ENCODE measurements at places on chromosomes 4 and X.

DNA sequence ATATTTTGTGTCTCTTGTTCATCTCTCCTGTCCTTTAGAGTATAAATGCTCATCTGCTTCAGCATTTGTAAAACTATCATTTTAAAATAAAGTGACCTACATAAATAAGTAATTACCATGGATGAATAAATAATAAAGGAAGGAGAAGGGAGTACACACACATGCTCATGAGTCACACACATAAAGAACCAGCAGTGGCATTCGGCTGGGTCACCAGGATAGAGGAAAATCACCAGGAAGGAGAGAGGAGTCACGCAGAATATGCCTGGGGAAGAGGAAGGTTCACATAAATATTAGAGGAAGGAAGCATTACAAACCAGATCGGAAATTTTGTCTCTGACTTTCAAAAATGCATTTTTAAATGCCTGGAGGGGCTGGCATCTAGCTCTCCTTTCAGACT is 38.5 kb upstream of the MED14 start:
- peak; percentile 83 for DNase-seq

- DNase-seq: no peak
Measured at GRCh38 chrX:112521676-112522075, 158.1 kb downstream of the LHFPL1 start.

DNA sequence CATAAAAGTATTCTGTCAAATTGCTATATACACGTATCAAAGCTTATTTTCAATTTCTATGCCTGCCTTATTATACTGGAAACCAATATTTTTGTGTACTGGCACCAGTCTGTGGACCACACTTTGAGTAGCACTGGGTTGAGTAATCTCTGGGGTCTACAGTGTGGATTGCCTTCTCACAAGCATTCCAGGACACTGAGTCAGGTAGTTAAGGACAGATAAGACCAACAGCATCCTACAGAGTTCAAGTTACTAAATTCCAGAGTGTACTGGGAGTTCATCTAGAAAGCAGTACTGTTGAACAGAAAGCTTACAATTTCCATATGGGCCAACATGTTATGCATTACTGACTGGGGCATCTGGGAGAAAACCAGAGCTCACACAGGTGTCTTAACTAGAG is 61.8 kb downstream of the VMA21 start:
- no peak for DNase-seq

DNA sequence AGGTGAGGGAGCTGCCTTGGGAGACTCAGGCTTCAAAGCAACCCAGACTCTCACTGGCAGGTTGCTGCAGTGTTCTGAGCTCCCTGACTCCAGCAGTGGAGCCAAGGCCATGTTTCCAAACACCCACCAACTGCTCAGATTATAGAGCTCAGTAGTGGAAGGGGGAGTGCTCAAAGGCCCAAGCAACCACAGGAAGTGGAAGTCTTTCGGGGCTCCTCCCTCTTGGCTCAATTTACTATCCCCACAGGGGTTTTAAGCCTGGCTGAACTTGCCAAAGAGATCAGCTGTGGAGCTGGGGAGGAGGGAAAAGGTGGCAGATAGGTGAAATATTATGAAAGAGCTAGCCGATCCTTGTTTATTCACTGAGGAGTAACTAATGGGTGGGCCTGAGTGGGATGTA is 82.5 kb downstream of the HPRT1 start:
- peak; percentile 79 for DNase-seq

DNA sequence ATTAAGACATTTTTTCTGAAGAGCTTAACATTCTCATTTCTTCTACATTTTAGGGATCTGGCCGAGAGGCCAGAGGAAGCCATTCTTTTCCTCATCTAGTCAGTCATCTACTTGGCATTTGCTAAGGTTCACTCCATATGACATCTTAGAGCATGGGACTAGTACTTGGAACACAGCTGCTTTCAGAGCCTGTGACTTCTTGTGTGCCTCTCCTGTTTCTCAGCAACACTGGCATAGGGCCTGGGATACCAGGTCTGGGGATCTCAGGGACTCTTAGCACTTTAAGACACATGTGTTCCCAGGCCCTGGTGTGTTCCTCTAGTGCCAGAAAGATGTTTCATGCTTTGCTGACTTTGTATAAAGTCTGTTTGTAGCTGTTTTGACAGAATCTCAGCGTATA is 7.3 kb downstream of the PLP1 start:
- no peak for DNase-seq

DNA sequence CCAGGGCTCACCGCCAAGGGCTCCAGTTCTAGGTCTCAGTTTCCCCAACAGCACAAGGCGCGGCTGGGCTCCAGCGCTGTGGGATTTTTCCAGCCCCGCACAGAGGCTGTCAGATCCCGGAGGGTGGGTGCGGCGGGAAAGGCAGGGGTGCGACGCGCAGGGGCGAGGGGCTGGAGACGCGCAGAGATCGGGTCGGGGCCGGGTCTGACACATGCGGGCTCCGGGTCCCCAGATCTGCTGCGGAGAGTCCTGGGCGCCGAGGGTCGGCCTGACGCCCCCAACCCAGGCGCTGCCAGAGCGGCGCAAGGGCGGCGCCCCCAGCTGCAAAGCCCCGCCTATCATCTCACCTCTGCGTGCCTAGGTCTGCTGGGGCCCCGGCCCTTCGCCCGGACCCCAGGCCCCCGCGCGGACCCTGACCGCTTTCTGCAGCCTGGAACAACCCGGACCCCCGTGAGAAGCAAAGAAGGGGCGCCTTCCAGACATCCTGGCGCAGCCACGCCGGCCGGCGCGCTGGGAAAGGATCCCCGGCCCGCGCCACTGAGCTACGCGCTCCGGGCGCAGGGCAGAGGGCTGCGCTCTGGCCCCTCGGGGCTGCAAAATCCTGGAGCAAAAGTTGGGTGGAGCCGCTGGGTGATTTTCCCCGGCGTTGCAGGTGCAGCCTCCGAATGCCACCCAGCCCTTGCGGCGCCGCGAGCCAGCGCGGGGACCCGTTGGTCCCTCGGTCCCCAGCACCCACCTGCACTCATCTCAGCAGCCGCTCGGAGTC is 486 bp downstream of the ABLIM2 start:
- no peak for DNase-seq

Data from renal cortical epithelial cell (primary cell).